ENCODE measurements at places on chromosomes 5 and 9.

DNA sequence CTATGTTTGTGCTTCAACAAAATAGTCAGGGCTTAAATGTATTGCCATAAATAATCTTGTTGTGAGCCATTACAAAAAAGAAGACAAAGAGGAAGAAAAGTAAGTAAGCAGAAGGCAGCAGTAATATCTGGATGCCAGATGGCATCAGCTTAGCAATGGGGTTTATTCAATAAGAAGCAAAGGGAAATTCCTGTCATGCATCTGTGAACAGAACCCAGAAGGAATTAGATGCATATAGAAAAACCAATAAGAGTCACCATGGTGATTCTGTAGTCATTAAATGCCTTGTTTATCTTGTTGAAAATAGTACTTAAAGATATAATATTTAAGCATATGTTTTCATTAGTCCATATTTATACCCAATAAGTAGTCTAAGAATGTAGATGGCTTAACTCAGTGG, 216.0 kb downstream of the ADAMTSL1 start:
- DNase-seq = no peak
- no peak overlapping the region for H3K4me3 ChIP-seq
- no peaks in the 10 kb centered on the region for H3K4me1 ChIP-seq
- H3K27me3 ChIP-seq = peaks cover 4% of the 10 kb centered on the region
- H3K27ac ChIP-seq = no peak overlapping the region
- no peaks in the 10 kb centered on the region for H3K36me3 ChIP-seq

GRCh38 chr5:172150514-172151425, 37.3 kb downstream of the STK10 start:
- peak; percentile 38 for DNase-seq
- H3K27me3 ChIP-seq = no peaks in the 10 kb centered on the region
- H3K4me1 ChIP-seq = peaks cover 77% of the 10 kb centered on the region
- peak overlapping the region; percentile 64 for H3K4me3 ChIP-seq
- peak overlapping the region; percentile 91 for H3K27ac ChIP-seq

GRCh38 chr5:155598552-155598951, 585.0 kb downstream of the KIF4B start:
- no peak overlapping the region for H3K4me3 ChIP-seq
- DNase-seq = no peak
- H3K27ac ChIP-seq = no peak overlapping the region
- H3K36me3 ChIP-seq = no peaks in the 10 kb centered on the region
- no peaks in the 10 kb centered on the region for H3K27me3 ChIP-seq

- H3K36me3 ChIP-seq = no peaks in the 10 kb centered on the region
- peak; percentile 15 for DNase-seq
- no peak overlapping the region for H3K4me3 ChIP-seq
- peaks cover 4% of the 10 kb centered on the region for H3K4me1 ChIP-seq
Measured at GRCh38 chr9:112338561-112338960, 5.1 kb upstream of the PTBP3 start.

GRCh38 chr5:88390096-88390441, 121.4 kb upstream of the TMEM161B start:
- no peaks in the 10 kb centered on the region for H3K4me1 ChIP-seq
- peaks cover 17% of the 10 kb centered on the region for H3K27me3 ChIP-seq
- H3K27ac ChIP-seq = no peak overlapping the region
- no peak for DNase-seq
- no peak overlapping the region for H3K4me3 ChIP-seq
- H3K36me3 ChIP-seq = no peaks in the 10 kb centered on the region

- no peak overlapping the region for H3K27ac ChIP-seq
- H3K27me3 ChIP-seq = peaks cover 4% of the 10 kb centered on the region
- H3K4me3 ChIP-seq = no peak overlapping the region
- no peaks in the 10 kb centered on the region for H3K4me1 ChIP-seq
Measured at GRCh38 chr5:132207778-132208177, 19.9 kb downstream of the P4HA2 start.

DNA sequence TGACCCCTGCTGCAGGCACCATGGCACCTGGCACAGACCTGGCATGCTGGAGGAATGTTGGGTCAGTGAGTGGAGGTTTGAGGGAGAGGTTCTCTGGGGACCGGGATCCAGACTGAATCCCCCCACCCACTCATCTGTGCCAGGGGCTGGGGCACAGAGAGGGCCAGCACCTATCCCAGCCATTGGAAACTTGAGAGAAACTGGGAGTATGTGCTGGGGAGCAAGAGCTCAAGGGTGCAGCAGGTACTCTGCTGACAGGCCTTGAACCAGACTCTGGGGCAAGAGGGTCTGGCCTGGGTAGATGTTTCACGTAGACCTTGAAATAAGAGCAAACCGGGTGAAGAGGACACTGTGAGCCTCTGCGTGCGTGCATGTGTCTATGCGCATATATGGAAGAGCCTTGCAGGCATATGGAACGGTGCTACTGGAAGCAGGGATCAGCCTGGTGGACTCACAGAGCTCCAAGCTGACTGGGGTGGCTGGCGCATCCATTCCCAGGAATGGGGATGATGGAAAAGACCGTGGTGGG, 8.8 kb downstream of the FGF18 start:
- peaks cover 4% of the 10 kb centered on the region for H3K27me3 ChIP-seq
- no peak for DNase-seq
- no peak overlapping the region for H3K4me3 ChIP-seq

DNA sequence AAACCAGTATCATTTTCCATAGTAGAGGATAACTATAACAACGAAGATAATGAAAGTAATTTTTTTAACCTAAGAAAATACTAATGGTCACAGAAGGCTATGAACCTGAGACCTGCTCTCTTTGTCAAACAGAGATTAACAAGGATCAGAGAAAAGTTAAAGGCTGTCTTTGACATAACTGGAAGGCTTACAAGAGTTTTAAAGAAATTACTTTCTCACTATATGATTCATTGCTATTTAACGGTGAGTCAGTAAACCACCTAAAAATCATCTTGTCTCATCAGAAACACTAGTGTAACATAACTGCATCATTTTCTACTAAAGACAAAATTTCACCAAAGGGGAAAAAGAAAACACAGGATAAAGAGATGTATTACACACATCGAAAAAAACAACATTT, 19.3 kb downstream of the MLANA start:
- peaks cover 29% of the 10 kb centered on the region for H3K4me1 ChIP-seq
- peak overlapping the region; percentile 89 for H3K27ac ChIP-seq
- H3K4me3 ChIP-seq = peak overlapping the region; percentile 32
- no peak for DNase-seq
- no peaks in the 10 kb centered on the region for H3K27me3 ChIP-seq

DNA sequence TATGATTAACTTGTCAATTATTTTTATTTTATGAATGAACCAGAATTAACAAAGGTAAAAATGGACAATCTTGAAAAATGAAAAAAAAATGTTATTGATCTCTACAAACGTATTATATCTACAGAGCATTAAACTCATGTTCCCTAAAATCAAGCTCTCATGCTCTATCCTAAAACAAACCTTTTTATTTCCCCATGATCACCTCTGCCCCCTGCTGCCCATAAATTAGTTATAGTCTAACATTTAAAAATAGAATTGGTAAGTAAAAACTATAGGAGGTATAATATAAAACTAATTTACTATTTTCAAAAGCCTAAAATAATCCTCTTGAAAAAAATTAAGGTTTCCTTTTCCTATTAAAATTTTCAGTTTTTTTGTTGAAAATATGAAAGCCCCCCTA, 168.0 kb upstream of the POU5F2 start:
- DNase-seq = peak; percentile 4
- H3K4me1 ChIP-seq = no peaks in the 10 kb centered on the region
- no peak overlapping the region for H3K4me3 ChIP-seq
- no peaks in the 10 kb centered on the region for H3K36me3 ChIP-seq
- H3K27me3 ChIP-seq = no peaks in the 10 kb centered on the region
- H3K27ac ChIP-seq = no peak overlapping the region

DNA sequence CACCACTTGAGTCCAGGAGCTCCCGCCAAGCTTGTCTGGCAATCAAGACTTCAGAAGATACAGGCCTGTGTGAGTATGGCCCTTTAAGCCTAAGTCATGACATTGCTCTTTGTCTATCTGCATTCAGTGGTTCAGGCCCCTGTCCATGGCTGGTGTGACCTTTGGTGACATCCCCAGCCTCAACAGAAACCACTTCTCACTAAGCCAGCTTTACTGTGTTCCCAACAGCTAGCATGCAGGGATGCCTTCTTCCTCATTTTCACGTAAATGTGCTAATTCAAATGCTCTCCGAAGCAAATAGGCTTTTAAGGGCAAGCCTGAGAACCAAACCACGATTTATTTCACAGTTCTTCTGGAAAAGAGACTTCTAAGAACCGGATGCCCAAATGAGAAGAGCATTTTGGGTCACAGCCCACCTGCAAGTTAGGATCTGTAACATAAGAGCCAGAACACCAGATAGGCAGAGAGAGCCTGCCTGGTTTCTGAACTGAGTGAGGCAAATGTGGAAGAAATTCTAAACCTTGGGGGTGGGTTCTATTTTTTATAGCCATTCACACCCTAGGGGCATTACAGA, 14.9 kb downstream of the CD180 start:
- DNase-seq = no peak
- H3K36me3 ChIP-seq = peaks cover 9% of the 10 kb centered on the region
- no peak overlapping the region for H3K4me3 ChIP-seq
- H3K27ac ChIP-seq = peak overlapping the region; percentile 42
- H3K27me3 ChIP-seq = no peaks in the 10 kb centered on the region

DNA sequence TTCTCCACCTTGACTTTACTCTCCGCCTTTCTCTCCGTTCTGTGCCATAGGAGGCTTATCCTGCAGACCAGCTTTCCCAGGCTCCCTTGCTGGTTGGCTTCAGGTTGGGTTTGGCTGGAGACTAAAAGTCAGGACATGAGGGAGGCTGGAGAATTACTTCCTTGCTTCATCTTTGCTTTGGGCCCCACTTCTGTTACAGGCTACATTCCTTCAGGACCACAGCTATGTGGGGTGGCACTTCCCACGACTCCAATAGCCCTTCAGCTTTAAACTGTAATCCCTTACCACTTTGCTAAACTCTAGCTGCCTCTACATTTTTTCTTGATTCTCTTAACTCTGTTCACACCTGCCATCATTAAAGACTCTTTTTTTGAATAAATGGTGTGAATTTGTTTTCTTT, 186.7 kb upstream of the NR4A3 start:
- no peaks in the 10 kb centered on the region for H3K27me3 ChIP-seq
- no peaks in the 10 kb centered on the region for H3K4me1 ChIP-seq
- no peak for DNase-seq
- H3K36me3 ChIP-seq = no peaks in the 10 kb centered on the region
- no peak overlapping the region for H3K27ac ChIP-seq
- H3K4me3 ChIP-seq = no peak overlapping the region

DNA sequence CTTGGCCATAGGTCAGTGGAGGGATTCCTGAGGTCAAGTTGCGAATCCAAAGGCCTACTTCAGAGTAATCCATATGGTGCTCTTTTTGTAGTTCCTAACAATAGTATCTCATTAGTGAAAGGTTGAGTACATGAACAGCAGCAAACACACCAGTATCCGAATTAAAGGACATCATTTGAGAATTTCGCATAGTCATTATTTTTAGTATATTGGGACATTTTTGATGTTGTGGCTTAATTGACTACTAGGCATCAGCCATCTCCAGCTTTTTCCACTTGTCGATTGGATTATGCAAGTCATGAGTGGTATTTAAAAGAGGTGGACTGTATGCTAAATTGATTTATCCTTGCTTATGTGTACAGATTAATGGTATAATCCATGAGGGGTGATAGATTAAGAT, 23.7 kb downstream of the MAP3K1 start:
- H3K4me3 ChIP-seq = peak overlapping the region; percentile 47
- DNase-seq = no peak
- H3K36me3 ChIP-seq = no peaks in the 10 kb centered on the region
- H3K4me1 ChIP-seq = peaks cover 73% of the 10 kb centered on the region
- no peaks in the 10 kb centered on the region for H3K27me3 ChIP-seq

DNA sequence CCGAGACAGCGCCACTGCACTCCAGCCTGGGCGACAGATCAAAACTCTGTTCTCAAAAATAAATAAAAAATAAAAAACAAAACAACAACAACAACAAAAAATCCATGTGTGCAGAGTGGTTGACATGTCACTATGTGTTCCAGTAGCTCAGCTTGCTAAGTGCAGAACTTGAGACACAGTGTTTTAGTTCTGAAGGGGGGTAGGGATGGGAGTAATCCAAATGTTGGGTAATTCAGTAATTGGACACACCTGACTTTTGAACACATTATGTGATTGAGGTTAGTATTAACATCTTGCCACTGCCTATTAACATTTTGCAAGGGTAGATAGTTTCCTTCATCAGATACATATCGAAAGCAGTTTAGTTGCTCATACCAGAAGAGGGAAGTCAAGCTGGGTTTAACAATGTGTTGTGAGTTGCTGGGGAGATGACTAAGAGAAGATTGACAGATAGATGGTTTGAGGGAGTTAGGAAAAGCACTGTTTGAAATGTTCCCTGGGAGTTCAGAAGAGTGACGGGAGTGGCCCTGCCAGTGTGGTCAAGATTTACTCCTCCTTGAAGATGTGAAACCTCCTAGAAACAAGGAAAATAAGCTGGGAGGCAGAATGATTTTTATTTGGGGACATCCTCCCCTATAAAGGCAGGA, 928 bp downstream of the HACD4 start:
- H3K4me3 ChIP-seq = no peak overlapping the region
- H3K4me1 ChIP-seq = peaks cover 31% of the 10 kb centered on the region
- no peaks in the 10 kb centered on the region for H3K27me3 ChIP-seq
- no peak overlapping the region for H3K27ac ChIP-seq

DNA sequence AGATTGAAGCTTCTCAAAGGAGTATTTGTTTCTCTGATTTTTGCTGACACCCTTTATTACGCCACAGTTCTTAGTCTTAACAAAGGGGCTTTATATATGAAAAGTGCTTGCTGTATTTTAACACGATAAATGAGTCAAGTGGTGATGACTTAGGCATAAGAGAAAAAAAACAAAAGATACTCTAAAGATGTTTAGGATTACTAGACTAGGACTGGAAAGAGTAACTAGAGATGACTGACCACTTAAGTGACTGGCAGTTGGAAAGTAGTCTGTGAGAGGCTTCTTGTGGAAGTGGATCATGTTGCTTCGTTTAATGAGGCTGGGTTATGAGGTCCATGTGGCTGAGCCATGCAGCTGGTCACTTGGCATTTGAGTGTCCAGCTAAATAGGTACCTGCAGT, 69.4 kb upstream of the ACTBL2 start:
- DNase-seq = no peak
- no peaks in the 10 kb centered on the region for H3K36me3 ChIP-seq
- H3K4me3 ChIP-seq = no peak overlapping the region
- H3K27me3 ChIP-seq = no peaks in the 10 kb centered on the region
- H3K4me1 ChIP-seq = no peaks in the 10 kb centered on the region

DNA sequence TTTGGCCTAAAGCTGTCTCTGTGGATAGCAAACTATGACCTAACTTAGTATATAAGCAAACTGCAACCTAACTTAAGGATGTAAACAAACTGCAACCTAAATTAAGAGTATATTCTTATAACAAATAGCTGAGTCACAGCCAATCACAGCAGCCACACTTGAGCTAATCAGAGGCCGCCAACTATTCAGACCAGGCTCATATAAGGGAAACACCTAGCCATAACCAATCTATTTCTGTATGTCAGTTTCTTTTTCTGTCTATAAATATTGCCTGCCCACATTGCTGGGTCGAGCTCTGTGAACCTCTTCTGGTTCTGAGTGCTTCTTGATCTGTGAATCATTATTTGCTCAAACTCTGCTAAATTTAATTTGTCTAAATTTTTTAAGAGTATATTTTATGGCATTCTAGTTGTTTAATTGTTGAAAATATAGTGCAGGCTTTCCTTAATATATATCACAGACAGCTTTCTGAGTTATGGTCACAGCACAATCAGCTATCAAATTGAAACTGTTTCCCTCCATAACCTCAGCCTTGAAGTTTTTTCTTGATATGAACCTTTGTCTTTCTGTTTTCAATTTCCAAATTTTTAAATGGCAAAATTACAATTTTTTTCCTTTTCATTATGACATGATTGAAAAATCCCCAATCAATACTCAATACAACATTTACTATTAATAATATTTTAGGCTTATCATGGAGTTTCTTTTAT, 327.1 kb upstream of the NUDT12 start:
- H3K27me3 ChIP-seq = no peaks in the 10 kb centered on the region
- H3K4me3 ChIP-seq = no peak overlapping the region
- no peak for DNase-seq
- H3K36me3 ChIP-seq = no peaks in the 10 kb centered on the region
- H3K27ac ChIP-seq = no peak overlapping the region
